ENCODE measurements at places on chromosomes 16 and 17.

DNA sequence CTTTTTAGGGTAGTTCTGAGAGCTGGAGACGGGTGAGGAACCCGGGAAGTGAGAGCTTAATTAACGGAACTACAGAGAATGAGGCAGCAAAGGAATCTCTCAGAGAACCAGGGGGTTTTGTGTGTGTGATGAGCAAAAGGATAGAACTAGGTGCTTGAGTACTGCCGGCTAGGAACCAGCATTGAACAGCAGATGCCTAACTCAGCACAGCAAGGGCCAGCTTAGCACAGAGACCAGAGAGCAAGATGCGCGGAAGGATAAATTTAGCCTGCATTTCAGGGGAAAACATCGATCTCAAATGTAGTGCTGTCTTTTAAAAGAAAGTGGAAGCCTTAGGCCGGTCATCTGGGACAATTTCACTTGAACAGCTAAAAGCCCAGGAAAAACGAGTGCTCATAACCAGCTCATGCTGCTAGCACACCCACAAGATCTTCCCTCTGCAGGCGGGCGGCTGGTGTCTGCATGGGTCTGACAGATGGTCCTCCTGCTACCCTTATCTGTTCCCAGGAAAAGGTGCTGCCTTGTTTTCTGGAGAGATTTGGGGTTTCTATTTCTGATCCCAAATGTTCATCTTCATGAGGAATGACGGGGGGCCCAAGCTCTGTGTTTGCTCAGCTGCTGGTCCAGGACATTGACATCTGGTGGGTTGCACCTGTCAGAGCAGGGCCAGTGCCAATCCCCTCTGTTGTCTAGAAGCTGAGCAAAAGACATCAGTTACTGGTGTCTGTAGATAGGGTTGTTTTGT lies 103.9 kb downstream of the SOCS1 start:
- DNase-seq: no peak

- DNase-seq: peak; percentile 66
These were observed 4.6 kb downstream of the UNC119 start for GRCh38 chr17:28547623-28548416.

GRCh38 chr16:90077757-90078578 lies 837 bp upstream of the PRDM7 start:
- DNase-seq: no peak

- peak; percentile 88 for DNase-seq
These were observed 16.3 kb upstream of the CDH15 start for GRCh38 chr16:89155184-89155679.

Measured in fibroblast of villous mesenchyme (primary cell).